ENCODE measurements at places on chromosomes 2 and 18. TPM values are rescaled to one million over a fixed set of nuclear protein-coding genes. Genes with fewer than 3 reads are reported as not detected.

Gene STPG4
- 4.4 TPM for total RNA-seq

Gene TFCP2L1
- total RNA-seq = 0.26 TPM

Gene GAD1
- 9.9 TPM for total RNA-seq

Gene CYP20A1
- total RNA-seq = 23.1 TPM

Gene KIF1A
- total RNA-seq = 4.1 TPM

Gene OXER1
- not detected for total RNA-seq

Gene TRIP12
- total RNA-seq = 106 TPM

Gene KCNIP3
- total RNA-seq = 7.3 TPM

Gene ZSCAN30
- total RNA-seq = 20.2 TPM

Gene MATN3
- total RNA-seq = 13.4 TPM
